ENCODE measurements at places on chromosomes 2 and 18.

DNA sequence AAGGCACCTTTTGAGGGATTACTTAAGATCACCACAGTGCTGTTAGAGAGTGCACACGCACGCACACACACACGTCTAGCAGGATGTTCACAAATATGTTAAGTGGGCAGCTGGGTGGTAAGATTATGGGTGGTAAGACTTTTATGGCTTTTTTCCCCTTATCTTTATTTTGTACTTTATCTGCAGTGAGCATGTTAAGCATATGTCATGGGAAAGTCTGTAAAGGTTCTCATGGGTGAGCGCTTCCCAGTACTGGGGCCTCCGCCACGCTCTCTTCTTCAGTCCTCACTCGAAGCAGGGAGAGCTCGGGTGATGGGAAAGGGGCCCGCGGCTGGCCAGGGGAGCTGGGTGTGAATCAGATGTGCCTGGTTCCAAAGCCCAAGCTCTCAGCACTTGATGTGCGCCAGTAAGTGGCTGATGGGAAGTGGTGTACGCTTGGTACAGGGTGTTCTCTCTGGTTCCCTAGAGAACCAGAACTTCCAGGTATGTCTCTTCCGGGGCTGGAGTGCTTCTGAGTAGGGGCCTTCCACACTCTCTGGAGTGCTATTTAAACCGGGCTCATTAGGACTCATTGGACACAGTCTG lies 83.9 kb upstream of the YWHAQ start:
- DNase-seq, result no peak

DNA sequence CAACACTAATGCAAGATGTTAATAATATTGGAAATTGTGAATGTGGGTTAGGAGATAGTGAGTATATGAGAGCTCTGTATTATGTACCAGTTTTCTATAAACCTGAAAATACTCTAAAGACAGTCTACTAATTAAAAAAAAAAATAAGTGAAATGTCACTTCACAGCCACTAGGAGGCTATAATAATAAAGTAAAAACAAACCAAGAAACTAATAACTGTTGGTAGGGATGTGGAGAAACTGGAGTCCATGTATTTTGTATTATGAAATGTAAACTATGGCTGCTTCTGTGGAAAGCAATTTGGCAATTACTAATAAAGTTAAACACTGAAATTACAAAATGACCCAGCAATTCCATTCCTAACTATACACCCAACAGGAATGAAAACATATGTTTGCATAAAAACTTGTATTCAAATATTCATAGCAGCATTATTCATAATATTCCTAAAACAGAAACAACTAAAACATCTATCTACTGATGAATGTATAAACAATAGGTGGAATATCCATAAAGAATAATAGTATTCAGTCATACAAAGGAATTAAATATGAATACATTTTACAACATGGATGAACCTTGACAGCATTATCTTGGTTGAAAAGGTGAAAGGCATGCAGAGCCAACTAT lies 36.2 kb downstream of the CCDC178 start:
- DNase-seq, result peak; percentile 24

DNA sequence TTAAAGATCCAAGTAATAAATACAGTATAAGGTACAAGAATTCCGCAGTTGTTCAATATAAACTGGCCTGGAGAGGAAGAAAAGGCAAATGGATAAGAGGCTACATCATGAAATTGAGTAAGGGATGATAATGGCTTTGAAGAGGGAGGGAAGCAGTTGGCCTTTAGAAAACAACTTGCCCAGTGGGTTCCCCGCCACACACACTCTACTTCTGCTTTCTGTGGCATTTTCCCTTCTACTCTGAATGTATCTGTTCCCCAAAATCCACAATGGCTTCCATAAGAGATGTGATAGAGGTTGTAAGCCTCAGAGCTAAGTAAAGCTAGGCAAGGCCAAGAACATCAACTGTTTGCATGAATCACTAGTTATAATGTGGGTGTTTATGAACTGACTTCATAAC lies 221.3 kb downstream of the MBD2 start:
- DNase-seq, result no peak

- DNase-seq, result peak; percentile 19
These were observed 13.2 kb downstream of the MAP4K4 start for GRCh38 chr2:101710471-101711318.

- DNase-seq, result no peak
These were observed 540.9 kb downstream of the NRXN1 start for GRCh38 chr2:50490991-50491390.

GRCh38 chr2:190069936-190070696 lies 7.6 kb upstream of the MSTN start:
- peak; percentile 69 for DNase-seq

GRCh38 chr18:6058941-6059340 lies 163.6 kb upstream of the TMEM200C start:
- peak; percentile 22 for DNase-seq

GRCh38 chr2:14816069-14817060 lies 183.8 kb downstream of the LRATD1 start:
- DNase-seq, result no peak

DNA sequence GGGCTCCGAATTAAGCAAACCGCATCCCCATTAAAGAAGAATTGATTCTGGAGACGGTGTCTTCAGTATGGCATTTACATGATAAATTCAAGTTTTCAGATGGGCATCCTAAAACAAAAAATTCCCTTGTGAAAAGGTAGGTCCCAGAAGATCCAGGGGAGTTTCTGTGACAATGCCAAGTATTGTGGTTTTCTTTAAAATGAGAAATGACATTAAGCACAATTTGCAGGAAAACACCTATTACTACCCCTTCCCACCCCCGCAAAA lies 689 bp upstream of the YWHAQ start:
- DNase-seq, result no peak
